ENCODE measurements at places on chromosomes 1 and 21.
A peak's percentile ranks its signal among the peaks of the same experiment; 100 is the strongest.

DNA sequence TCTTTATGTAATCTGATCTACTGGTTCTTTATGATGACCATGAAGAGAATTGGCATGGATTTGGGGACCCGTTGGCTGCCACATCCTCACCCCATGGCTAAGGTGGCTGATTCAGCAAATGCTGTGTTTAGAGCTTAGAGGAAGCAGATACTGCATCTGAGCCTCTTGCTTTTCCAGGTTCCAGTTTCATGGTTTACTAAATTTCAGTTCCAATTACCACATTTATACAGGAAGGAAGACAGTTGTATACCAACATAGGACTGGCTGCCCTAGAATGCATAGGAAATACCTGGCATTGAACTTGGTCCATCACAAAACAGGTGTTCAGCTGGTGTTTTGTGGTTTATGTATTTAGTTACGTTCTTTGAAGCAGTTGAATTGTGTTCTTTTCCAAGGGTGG lies 107.1 kb downstream of the ST3GAL3 start:
- no peak for DNase-seq

DNA sequence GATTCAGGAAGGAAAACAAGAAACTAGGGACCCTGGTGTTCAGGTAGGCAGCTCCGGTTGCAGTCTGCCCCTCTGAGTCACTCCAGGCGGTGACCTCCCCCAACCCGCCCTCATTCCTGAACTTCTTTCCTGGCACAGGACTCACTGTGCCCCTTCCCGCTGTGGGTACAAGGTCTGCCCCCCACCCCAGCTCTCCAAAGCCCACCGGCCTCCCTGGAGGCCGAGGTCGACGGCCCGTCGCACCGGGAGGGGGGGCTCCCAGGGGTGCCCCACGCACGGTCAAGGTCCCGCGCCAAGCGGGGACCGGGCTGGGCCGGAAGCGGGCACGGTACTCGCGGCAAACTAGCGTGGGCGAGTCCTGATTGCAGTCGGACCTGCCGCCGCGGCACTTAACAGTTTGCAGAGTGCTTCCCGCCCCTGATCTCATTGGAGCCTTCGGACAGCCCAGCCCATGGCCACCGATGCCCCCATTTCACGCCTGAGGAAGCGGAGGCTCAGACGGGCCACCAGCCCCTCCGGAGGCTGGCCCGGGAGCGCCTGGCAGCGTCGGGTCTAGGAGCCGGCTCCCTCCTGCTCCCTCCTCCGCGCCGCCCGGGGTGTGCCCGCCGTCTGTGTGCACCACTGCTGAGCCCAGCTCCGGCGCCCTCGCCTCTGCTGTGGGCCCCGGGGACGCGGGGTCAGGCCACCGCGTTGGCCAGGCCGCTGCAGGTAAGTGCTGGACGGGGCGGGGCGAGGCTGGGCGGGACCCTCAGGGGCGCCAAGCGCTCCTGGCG lies at the start of gene GJB3:
TSS of gene GJB3 (plus strand) at position 144 of the 773 bp plus-strand sequence. CDS start 3,549 bp downstream, outside the sequence.
- no peak for DNase-seq

- peak; percentile 47 for DNase-seq
Observed at GRCh38 chr1:66464802-66465201, 69.2 kb upstream of the SGIP1 start.

DNA sequence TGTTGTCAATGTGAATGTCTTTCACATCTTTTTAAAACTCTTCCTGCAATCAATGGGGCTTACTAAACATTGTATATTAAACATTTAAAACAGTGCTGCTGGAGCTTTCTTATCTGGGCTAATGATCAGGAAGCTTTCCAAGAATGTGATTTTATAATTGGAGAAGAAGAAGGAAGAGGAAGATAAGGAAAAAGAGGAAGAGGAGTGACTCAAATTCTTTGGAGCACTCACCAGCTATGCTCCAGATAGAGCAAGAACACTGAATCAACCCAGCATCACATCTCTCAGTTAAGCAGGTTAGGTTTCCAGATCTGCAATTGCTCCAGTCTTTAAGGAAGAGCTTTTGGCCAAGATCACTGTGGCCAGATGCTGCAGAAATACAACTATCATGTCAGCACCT lies 1.4 kb upstream of the SPRR2E start:
- no peak for DNase-seq

- no peak for DNase-seq
Observed at GRCh38 chr1:188670837-188671236, 1806.8 kb downstream of the BRINP3 start.

DNA sequence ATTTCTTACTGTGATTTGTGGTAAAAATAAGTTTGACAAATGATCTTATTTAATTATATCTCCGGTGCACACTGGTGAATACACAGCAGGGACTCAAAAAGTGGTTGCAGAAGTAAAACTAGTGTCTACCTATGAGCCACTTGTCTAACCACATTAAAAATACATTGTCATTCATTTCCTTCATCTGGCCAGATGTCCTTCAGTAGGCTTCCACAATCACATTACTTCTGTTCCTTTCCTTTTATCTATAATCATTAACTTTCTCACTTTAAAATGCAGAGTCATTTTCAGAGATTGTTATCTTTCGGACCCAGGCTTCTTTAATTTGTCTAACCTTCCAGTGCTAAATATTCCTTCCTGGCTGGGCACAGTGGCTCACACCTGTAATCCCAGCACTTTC lies 3.0 kb downstream of the RBBP5 start:
- DNase-seq, result no peak

Measured in kidney capillary endothelial cell (primary cell).